Fibroblast of villous mesenchyme (primary cell): ENCODE measurements at places on chromosomes 13 and 19.
A peak's percentile ranks its signal among the peaks of the same experiment; 100 is the strongest.

DNA sequence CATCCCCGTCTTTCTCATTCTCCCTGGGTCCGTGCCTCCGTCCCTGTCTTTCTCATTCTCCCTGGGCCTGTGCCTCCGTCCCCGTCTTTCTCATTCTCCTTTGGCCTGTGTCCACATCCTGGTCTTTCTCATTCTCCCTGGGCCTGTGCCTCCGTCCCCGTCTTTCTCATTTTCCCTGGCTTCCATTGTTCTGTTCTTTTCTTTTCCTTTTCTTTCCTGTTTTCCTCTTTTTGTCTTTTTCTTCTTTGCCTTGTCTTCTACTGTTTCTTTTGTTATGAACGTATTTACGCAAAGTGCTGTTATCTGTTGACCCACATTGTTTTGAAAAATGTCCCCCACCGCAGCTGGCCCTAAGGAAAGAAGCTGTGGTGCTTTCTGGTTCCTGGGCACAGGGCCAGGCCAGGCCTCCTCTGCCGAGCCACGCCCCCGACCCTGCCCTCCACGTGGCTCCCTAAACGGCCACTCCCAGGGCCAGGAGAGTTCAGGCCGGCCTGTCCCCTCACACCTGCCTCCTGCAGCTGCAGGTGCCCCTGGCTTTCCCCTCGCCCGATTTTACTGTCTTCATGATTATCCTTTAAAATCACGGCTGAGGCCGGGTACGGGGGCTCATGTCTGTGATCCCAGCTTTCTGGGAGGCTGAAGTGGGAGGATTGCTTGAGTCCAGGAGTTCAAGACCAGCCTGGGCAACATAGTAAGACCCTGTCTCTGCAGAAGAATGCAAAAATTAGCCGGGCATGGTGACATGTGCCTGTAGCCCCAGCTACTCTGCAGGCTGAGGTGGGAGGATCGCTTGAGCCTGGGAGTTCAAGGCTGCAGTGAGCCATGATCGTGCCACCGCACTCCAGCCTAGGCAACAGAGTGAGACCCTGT lies 14.0 kb upstream of the TMPRSS9 start:
- DNase-seq, result peak; percentile 31

GRCh38 chr19:57667228-57667627 lies 1.5 kb upstream of the ZSCAN4 start:
- DNase-seq, result no peak

- no peak for DNase-seq
Measured at GRCh38 chr13:60790620-60791019, 393.6 kb downstream of the TDRD3 start.

DNA sequence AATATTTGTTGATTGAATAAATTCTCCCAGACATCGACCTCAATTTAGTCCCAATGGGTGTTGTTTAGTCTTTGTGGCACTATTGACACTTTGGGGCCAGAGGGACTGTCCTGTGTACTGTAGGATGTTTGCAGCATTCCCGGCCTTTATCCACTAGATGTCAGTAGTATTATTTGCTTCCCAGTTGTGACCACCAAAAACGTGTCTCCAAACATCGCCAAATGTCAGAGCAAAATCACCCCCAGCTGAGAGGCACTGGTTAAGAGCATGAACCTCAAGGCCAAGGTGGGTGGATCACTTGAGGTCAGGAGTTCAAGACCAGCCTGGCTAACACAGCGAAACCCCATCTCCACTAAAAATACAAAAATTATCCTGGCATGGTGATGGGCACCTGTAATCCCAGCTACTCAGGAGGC lies 15.4 kb downstream of the NLRP12 start:
- DNase-seq, result peak; percentile 48

DNA sequence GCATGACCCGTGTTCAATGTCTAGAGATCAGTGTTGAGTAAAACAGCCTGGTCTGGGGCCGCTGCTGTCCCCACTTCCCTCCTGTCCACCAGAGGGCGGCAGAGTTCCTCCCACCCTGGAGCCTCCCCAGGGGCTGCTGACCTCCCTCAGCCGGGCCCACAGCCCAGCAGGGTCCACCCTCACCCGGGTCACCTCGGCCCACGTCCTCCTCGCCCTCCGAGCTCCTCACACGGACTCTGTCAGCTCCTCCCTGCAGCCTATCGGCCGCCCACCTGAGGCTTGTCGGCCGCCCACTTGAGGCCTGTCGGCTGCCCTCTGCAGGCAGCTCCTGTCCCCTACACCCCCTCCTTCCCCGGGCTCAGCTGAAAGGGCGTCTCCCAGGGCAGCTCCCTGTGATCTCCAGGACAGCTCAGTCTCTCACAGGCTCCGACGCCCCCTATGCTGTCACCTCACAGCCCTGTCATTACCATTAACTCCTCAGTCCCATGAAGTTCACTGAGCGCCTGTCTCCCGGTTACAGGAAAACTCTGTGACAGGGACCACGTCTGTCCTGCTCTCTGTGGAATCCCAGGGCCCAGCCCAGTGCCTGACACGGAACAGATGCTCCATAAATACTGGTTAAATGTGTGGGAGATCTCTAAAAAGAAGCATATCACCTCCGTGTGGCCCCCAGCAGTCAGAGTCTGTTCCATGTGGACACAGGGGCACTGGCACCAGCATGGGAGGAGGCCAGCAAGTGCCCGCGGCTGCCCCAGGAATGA lies 1.5 kb upstream of the CEACAM5 start:
- DNase-seq, result peak; percentile 4

DNA sequence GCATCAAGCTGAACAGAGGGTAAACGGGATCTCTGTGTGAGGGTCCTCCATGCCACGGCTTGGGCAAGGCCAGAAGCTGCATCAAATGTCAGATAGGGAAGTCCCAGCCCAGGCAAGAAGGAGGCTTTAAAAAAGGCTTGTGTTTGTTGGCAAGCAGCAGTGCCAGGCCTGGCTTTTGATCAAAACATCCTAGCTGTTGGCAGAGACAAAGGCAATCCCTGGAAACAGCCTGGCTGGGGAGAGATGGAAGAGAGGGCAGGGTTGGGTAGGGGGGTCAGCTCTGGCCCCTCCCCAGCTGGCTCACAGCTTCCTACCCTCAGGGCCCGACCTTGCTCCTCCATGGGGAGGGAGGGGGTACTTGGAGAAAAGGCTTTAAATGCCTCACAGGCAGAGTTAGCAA lies 61.8 kb upstream of the KCTD15 start:
- no peak for DNase-seq

DNA sequence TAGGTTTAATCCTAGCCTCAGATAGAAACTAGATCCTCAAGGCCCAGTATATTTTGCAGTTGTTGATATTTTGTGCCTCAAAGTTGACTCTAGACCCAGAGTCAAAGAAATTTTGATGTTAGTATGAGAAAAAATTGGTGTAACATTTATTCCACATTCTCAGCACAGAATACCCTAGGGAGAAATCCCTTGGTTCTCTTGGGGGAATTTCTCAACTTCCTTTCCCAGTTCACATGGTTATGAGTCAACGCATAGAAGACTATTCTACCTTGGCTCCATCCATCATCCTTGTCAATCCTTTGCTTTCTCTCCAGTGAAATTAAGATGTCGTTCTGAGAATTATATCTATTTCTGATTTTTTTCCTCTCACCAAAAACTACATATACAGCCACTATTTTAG lies 145.3 kb downstream of the POSTN start:
- DNase-seq, result peak; percentile 13

GRCh38 chr19:35776102-35776788 lies 881 bp downstream of the ARHGAP33 start:
- no peak for DNase-seq

- peak; percentile 8 for DNase-seq
Measured at GRCh38 chr19:3274942-3275582, 50.6 kb downstream of the CELF5 start.
